ENCODE measurements at places on chromosomes 1 and 21.

- no peak for DNase-seq
These were observed 214.8 kb downstream of the MATN1 start for GRCh38 chr1:30508611-30509010.

GRCh38 chr21:33998402-33998801 lies 75.0 kb upstream of the MRPS6 start:
- DNase-seq = no peak

- DNase-seq = no peak
These were observed 91.4 kb upstream of the LYPLAL1 start for GRCh38 chr1:219081943-219082925.

DNA sequence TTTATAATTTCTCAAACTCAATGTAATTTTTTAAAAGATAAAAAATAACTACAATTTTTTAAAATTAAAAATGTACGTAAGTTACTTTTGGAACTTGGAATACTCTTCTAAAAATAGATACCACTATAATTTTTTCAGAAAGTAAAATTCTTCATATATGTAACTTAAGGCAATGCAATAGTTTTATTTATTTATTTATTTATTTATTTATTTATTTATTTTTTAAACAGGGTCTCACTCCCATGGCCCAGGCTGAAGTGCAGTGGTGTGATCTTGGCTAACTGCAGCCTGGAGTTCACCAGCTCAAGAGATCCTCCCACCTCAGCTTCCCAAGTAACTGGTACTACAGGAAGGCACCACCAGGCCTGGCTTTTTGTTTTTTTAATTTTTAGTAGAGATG lies 3.1 kb upstream of the KRTAP23-1 start:
- DNase-seq = no peak

- no peak for DNase-seq
These were observed 97.2 kb downstream of the NAV1 start for GRCh38 chr1:201636097-201636496.

GRCh38 chr1:68085752-68086151 lies 35.3 kb upstream of the DIRAS3 start:
- no peak for DNase-seq

DNA sequence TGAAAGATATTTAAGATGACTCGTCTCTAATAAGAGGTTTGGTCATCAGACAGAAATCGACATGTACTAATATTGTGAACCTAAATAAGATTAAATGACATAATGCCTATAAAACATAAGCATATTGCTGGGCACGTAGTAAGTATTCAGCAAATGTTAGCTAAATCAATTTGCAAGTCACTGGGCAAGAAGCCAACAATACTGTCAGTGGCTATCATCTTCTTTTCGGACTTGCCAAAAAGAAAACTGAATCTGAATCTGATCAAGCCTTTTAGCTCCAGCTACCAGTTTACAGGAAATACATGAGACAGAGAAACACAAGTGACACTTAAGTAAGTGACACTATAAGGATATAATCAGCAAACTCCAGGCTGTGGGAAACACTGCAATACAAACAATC lies 46.0 kb downstream of the RPL5 start:
- DNase-seq = no peak

DNA sequence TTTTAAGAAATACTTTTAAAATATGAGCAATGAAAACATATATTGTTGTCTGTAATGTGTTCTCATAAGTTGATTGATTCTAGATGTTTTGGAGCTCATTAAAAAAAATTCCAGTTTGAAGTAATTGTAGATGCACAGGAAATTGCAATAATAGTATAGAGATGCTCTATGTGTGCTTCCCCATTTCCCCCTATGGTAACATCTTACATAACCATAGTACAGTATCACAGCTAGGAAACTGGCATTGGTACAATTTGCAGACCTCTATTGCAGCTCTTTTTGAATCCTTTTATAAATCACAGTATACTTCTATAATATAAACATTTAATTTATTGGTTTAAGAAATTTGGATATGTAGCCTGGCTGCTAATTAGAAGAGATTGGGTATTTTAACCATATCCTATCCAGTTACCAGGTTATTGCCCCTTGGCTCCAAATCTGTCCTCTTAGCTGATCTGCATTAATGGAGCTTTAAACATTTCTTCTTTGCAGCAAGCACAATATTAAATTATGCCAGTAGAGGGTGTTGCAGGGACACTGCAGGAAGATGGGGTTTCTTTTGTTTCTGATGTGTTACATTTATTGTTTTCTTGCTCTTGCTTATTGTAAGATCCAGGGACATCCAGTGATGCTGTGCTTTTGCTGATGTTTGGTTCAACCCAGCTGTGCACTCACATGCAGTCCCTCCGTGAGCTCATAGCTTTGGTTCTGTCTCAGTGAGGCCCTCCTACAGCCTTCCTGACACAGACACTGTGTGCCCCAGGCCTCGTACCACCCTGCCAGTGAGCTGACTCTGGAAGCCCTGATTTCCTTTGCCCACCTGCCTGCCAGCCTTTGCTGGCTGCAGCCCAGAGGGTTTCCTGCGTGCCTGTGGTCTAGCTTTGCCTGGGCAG lies 103.3 kb downstream of the RABGAP1L start:
- DNase-seq = no peak

DNA sequence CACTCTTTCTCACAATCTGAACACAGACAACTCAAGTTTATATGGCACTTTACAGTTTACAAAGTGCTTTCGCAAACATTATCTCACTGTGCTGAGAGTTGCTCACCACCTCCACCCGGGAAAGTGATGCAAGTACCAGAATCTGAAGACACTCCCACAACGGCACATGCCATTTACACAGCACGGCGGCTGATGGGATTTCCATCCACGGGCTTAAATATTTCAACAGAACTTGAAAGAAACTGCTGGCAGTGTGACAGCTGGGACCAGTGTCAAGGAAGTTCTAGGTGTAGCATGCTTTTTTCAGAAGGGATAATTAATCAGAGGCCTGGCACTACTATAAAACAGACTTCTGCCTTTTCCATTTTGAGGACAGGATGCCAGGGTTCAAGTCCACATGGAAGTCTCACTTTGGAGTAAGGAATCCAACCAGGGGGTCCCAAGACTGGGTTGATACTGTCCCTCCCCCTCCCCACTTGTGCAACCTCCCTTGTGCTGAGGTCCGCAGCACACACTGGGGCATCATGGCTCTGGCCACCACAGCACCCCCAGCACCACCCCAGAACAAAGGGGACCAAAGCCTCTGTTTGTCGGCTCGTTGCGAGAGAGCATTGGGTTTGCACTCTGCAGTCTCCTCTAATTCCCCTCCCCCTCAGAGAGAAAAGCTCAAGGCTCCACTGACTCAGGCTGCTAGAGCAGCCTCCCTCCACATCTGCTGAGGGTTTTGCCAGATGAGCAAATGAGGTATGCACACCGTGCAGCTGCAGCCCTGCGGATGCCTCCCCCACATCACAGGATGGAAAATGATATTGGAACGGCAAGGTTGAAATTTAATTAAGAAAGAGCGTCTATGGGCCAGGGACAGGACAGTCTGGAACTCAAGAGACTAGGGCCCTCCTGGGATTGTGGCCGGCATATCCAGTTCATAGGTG lies 154.9 kb downstream of the TGFBR3 start:
- peak; percentile 69 for DNase-seq

DNA sequence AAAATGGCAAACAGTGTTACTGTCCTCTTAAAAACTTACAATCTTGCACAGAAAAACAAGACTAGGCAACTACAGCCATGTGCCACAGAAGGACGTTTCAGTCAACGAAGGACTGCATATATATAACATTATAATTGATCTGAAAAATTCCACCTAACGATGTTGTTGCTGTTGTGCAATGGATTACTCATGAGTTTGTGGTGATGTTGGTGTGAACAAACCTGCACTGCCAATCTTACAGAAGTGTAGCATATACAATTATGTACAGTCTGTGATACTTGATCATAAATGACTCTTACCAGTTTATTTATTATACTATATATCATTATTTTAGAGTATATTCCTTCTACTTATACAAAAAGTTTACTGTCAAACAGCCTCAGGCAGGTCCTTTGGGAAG lies 6.8 kb upstream of the VAMP4 start:
- no peak for DNase-seq

DNA sequence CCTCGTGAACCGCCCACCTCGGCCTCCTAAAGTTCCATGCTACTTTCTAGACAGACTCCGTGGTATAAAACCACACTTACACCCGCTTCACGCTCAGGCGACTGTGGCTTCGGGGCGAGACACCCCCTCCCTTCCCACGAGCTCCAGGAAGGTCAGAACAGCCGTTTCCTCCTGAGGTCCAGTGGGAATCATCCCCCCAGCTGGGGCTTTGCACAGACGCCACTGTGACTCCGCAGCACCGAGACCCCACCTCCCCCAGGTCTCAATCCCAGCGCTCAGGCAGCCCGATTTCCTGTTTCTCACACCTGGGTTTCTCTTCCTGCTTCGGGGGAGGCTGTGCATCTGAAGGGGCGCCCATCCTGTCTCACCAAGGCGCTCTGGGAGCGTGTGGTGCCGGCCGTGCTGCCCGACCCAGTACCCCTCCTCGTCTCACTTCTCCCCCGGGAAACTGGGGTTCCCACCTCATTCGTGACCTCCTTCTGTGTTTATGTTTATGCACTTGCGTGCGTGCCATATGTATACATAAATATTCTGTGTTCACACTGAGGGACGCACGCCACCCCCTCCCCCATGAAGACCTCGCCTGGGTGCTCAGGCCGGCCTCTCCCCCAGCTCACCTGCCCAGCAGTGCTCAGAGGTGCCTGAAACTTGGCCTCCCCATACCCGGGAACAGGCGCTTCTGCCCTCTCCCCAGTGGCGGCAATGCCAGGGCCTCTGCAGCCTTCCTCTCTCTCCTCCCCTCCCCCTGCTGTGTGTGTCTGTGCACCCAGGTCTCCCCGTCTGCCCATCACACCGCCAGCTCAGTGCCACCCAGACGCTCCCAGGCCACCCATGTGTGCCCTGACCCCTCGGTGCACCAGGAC lies 14.6 kb downstream of the SLC35E2B start:
- DNase-seq = peak; percentile 33

DNA sequence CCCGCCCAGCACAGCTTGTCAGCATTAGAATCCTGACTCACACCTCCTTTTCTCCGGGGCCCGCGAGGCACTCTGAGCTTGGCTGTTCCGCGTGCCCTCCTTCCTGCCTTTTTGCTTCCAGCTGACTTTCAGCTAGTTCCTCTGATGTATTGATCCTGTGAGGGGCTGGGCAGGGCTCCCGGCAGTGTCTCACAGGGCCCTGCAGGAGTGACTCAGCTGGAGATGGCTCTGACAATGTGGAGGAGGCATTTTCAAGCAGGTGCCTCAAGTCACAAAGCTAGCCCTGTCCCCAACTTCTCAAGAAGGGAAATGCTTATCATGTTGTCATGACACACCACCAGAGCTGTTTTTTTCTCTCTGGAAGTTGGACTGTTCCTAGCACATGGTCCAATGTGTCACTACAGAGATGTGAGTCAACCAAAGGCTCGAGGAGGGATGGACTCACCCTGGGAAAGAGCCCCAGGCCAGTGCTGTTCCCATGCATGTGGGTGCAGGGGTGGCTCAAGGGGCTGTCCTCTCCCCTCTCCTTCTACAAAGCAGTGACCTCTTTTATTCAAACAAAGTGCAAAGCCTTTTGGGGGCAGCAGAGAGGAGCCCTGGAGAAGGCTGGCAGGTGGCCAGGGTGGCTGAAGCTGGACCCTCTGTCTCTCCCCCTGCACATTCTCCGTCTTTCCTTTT lies 30.6 kb downstream of the SYT6 start:
- DNase-seq = no peak

All from Right ventricle myocardium superior (tissue), 1 donor.